Caco-2 (cell line): ENCODE measurements at places on chromosomes 11 and 22.

DNA sequence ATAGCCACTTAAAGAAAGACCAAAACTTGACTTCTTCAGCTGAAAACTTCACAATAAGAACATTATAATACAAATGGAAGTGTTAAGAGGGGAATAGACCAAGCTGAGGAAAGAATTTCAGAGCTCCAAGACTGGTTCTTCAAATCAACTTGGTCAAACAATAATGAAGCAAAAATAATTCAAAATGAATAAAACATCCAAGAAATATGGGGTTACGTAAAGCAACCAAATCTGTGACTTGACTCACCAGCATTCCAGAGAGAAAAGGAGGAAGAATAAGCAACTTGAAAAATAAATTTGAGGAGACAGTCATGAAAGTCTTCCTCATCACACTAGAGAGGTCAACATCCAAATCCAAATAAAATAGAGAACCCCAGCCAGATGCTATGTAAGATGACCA, 31.4 kb downstream of the XKR3 start:
- no peak for DNase-seq

GRCh38 chr11:68610452-68611116, 73.8 kb upstream of the GAL start:
- no peak for DNase-seq

- no peak for DNase-seq
These were observed 12.6 kb downstream of the SMTNL1 start for GRCh38 chr11:57549983-57550382.

GRCh38 chr22:50192436-50193204, 6.9 kb downstream of the TRABD start:
- no peak for DNase-seq

DNA sequence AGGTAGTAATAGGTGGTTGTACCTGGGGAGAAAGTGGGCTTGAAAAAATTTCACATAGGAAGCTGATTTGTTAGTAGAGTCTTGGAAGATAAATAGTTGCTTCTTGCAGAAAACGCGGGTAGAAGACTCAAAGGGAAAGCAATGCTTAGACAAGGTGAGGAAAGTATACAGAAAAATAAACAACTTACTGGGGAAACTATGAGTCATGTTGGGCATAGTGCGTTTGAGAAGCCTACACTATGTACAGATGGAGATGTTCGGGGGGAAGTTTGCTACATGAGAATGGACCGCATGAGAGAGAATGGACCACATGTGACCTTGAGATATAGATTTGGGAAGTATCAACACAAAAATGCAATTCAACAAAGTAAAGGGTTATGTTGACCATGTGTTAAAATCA, 86.7 kb upstream of the DDI1 start:
- DNase-seq, result no peak
